ENCODE measurements at places on chromosomes 1 and 21. TPM values are rescaled to one million over a fixed set of nuclear protein-coding genes. Genes with fewer than 3 reads are reported as not detected.

DNA sequence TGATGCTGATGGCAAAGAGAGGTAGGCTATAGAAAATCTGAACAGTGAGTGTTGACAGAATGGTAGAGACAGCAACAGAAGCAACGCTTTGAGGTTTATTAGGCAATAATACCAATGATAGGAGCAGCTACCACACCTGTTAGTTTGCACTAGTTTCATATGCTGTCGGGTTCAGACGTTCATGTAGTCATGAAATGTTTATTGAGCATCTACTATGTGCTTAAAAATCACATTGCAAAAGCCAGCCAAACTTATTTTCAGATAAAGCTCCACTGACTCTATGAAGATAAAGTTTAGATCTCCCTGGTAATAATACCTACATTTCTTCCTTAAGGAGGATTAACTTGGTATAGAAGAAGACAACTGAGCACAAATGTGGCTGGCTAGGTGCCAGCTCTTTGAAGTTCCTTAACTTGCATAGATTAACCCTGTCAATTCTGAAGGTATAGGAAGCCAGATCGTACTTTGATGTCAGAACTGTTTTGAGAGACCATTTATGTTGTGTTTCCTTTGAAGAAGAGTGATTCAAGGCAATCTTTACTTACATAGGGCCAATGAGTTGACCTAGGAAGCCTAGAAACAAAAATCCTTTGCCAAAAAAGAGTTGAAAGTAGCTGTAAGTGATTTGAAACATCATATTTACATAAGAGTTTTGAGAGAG is 71.5 kb downstream of the DISP1 start:
- no peak for DNase-seq

- DNase-seq, result no peak
These were observed 319.2 kb downstream of the TPR start for GRCh38 chr1:186055846-186056245.

- no peak for DNase-seq
These were observed 40.5 kb downstream of the AK5 start for GRCh38 chr1:77322061-77322900.

DNA sequence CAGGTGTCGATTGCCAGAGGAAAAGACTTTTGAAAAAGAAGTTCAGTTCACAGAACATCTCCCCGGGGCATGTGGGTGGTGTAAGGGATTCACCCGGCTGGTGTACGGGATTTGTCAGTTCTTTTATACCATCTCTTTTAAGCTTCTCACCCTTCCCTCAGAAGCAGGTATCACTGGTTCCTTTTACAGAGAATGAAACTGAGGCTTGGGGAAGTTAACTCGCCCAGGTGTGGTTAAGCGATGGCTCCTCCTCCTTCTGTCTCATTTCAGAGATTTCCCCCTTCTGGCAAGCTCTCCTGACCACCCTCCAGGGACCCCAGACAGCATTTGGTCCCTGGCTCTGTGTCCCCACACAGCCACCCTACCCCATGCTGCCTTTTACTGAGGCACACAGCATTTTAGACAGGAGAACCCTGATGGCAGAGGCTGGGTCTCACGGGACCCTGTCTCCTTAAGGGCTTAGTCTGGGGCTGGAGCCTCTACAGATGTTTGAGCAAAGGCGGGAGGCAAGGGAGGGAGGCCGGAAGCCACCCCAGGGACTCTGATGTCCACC is 2.8 kb upstream of the ECE1 start:
- DNase-seq, result peak; percentile 44

DNA sequence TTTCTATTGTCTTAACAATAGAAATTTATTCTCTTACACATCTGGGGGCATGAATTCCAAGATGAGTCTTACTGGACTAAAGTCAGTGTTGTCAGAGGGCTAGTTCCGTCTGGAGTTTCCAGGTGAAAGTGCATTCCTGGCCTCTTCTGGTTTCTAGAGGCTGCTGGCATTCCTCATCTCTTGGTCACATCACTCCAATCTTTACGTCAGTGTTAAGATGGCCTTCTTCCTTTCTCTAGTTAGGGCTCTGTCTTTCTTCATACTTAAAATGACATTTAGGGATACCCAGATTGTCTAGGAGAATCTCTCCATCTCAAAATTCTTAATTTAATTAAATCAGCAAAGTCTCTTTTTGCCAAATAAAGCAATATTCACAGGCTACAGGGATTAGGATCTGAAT is 13.3 kb upstream of the PDC start:
- no peak for DNase-seq

- DNase-seq, result no peak
These were observed 24.3 kb upstream of the ENO1 start for GRCh38 chr1:8902765-8903164.

DNA sequence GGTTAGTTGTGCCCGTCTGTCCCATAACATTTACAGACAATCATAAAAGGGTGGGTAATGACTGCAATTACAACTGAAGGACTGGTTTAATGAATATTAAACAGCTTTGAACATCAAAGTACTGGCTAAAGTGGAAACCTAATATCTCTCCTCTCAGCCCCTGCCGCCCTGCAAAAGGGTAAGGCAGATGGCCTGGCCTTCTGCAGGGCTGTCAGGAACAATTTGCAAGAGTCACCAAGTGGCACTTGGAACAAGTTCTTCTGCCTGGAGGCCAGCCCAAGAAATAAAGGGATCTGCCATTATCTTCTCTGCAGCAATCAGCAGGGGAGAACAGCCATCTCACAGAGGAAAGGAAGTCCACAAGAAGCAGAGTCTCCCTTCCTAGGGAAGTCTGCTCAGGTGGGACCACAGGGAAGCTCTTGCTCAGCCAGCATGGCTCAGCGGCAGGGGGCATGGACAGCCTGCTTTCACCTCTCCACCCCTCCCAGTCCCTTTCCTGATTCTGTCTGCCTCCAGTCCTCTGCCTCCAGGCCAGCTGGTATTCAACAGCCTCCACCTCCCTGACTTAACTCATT is 96.1 kb downstream of the TRABD2B start:
- no peak for DNase-seq

DNA sequence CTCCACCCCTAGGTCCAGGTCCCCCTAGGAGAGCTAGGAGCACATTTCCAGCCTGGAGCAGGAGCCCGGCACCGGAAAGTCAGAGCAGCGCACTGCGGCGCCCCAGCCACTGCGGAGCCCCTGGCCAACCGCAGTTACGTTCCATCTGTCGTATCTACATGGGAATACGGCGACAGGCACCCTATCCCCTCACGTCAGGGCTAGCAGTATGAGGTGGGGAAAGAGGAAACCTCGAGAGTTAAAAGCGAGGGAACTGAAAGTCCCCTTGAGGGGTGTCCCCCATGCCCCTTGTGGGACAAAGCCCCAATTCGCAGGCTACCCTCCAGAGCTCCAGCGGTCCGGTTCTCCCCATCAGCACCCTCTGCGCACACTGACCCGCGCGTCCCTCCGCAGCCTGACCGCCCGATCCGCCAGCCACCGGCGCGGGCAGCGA is 995 bp downstream of the COLGALT2 start:
- no peak for DNase-seq

DNA sequence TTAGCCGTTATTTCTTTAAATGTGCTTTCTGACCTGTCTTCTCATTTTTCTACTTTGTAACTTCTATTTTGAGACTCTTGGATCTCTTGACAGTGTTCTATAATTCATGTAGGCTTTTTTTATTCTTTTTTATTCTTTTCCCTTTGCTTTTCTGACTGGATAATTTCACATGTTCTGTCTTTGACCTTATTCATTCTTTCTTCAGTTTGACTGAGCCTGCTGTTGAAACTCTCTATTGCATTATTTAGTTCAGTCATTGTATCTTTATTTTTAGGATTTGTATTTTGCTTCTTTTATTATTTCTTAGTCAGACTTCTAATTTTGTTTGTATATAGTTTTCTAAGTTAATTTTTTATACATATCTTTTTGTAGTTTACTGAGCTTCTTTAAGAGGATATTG is 66.1 kb downstream of the DNAH14 start:
- no peak for DNase-seq

DNA sequence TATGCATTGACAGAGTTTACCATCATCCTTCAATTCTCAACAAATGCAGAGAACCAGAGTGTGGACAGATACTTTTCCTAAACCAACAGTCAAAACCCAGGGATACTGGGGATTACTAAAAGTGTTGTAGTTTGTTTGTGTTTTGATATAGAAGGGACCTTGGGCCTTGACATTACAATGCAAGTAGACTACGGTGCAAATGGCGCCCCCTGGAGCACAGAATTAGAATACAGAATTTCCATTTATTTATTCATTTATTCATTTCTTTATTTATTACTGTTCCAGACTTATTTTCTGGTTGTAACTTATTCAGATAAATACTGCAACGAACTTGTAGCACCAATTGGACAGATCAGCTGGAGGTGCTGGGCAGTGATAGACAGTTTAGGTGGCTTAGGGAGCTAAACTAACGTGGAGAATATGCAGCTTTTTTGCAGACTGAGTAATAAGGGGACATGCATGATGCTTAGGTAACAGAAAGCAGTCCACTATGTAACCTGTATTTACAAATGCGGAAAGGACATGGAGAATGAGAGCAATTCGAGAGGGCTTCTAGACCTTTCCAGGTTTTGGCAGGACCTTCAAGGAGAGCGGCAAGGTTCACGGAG is 42.6 kb downstream of the KIRREL1 start:
- DNase-seq, result no peak

DNA sequence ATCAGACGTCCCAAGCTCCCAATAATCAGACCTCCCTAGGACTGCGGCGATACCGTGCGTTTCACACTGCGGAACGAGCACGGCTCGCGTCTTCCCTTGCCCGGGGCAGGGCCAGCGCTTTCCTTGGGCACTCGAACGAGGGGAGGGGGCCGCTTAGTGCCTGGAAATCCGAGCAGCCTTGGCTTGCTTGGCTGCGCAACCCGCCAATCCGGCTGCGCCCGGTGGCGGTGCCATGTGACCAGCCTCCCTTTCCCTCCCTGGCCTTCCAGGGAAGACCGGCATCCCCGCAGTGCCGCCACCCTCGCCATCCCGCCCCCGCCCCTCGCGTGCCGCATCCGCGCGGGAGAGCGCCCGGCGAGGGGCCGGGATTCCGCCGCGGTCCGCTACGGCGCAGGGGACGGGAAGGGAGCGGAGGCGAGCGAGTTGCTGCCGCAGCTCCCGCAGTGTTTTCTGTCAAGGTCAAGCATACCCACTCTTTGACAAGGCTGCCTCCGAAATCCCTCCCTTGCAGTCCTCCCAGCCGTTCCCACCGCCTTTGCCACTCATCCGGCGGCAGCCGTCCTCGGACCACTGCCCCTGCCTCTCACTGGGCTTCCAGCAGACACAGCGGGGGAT is 8.3 kb upstream of the RNF19B start:
- no peak for DNase-seq

DNA sequence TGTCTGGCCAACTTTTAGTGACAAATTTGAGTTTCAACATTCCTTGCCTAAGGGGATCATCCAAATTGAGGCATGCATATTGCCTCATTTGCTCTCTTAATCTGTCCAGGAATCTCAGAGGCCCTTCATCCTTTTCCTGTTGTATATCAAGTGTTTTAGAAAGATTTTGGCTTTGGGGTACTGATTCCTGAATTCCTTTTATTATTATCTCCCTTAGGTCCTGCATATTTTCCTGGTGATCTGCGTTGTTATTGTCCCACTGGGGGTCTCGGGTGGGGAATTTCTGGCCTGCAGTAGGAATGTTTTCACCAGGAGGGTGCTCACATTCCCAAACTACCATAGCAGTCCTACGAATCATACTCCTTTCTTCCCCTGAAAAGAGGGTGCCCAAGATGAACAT is 4.4 kb upstream of the AADACL3 start:
- no peak for DNase-seq

GRCh38 chr1:159007726-159008125 is 2.0 kb upstream of the IFI16 start:
- no peak for DNase-seq

GRCh38 chr1:66182551-66183178 is 351.3 kb upstream of the SGIP1 start:
- peak; percentile 10 for DNase-seq

GRCh38 chr1:11855430-11855829 is 3.3 kb downstream of the NPPB start:
- DNase-seq, result no peak

GRCh38 chr1:36350659-36351226 is 27.3 kb upstream of the EVA1B start:
- peak; percentile 38 for DNase-seq

DNA sequence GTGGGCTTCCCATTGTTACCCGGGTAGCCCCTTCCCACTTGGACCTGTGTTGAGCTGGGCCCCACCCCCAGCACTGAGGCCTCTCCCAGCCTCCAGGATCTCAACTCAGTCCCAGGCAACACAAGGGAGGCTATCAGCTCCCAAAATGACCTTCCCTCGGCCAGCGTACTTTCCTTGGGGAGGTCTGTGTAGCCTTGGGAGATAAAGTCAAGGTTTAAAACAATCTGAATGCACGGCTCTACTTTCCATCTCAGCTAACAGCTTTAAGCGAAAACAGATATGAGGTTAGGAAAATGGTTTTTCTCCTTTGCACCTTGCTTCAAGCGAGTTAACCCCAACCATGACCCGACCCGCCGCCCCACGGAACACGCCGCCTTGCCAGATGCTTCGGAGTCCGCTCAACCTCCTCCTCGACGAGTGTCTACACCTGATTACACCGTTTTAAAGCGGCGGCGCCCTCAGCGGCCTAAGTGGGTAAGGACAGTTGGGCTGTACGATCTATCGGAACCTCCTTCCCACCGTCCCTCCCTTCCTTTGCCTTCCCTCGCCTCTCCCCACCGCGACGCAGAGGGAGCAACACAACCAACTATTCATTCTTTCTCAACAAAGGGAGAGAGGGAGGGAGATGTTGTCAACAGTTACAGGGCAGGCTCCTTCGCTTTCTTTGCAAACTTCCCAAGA is 1.1 kb downstream of the BCAR3 start:
- peak; percentile 14 for DNase-seq

- no peak for DNase-seq
These were observed 302.6 kb upstream of the GREM2 start for GRCh38 chr1:240914506-240914905.

DNA sequence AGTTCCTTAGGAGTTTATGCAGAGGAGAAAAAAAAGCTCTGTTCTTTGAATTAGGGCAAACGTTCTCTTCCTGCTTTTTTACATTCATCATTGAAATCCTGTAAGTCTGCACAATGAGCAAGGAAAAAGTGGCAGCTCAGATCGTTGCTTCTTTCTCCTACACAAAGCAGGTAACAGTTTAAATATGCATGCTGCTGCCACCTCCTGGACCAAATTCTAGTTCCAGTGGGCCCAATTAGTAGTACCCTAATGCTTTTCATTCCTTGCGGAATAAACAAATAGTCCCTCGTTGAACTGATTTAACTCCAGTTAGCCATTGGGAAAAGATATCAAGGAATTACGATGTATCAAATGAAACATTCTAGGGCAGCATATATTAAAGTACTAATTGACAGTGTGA is 20.1 kb downstream of the YTHDF2 start:
- no peak for DNase-seq

The PPT1 gene
- total RNA-seq, result 96.8 TPM

The MARK1 gene
- total RNA-seq, result 0.05 TPM

The HTR6 gene
- 0.11 TPM for total RNA-seq

The OR6N1 gene
- not detected for total RNA-seq

The HES3 gene
- not detected for total RNA-seq

The PAPPA2 gene
- total RNA-seq, result not detected

The TTLL7 gene
- 0.40 TPM for total RNA-seq

The FCGR2B gene
- 0.13 TPM for total RNA-seq

The REN gene
- total RNA-seq, result not detected
